ENCODE measurements at places on chromosomes 16 and 17.

GRCh38 chr16:66580605-66581209 lies 1.4 kb downstream of the CMTM2 start:
- no peak for DNase-seq

GRCh38 chr17:50614471-50615051 lies 20.1 kb upstream of the ABCC3 start:
- no peak for DNase-seq

GRCh38 chr17:61469949-61470348 lies 17.7 kb downstream of the TBX4 start:
- no peak for DNase-seq

- no peak for DNase-seq
Observed at GRCh38 chr16:49825041-49825440, 30.9 kb downstream of the ZNF423 start.

- peak; percentile 60 for DNase-seq
Observed at GRCh38 chr17:18258356-18259038, at the start of gene FLII. TSS of gene FLII (minus strand) at chr17:18258738. CDS start at chr17:18258690, 48 bp downstream.

DNA sequence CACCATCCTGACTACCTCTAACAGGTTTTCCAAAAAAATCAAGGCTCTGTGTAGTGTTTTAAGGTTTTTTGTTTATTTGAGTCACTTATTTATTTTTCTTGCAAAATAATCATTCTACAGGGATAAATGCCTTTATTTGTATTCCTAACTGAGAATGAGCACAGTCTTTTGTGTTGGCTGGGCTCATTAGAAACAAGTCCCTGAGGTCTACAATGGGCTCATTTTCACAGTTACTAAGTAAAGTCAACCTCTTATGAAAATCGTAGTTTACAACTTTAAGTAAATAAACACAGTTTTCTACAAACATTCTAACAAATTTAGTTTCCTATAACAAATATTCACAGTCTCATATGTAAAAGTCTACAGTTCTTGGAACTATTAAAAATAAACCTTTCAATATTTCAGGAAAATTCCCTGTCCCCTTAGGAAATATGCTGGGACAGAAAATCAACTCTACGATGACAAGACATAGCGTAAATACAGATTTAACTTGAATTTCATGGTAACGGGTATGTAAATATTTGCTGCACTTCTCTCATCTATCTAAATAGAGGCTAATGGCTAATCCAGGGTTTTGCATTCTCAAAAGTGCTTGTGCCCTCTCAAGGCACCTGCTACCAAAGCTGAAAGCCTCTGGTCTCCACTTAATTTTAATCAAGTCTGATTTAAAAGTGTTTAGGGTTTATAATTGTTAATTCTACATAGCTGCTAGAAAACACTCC lies 31.5 kb upstream of the CDH5 start:
- DNase-seq: no peak

DNA sequence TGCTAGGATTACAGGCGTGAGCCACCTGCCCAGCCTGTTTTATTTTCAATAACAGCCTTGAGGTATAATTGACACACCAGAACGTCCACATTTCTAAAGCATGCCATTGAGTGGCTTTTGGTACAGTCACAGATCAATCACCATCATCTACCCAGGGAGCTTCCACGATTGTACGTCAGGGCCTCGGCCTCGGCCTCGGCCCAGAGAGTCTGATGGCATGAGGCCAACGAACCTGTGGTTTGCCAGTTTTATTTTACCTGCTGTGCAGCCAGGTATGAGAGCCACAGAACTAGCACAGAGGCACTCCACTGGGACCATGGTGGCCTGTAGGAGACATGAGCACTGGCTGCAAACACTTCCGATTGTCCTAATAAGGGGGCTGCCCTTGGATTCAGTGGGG lies 8.3 kb downstream of the UBALD1 start:
- no peak for DNase-seq

GRCh38 chr16:11327277-11328171 lies 17.7 kb upstream of the RMI2 start:
- no peak for DNase-seq

DNA sequence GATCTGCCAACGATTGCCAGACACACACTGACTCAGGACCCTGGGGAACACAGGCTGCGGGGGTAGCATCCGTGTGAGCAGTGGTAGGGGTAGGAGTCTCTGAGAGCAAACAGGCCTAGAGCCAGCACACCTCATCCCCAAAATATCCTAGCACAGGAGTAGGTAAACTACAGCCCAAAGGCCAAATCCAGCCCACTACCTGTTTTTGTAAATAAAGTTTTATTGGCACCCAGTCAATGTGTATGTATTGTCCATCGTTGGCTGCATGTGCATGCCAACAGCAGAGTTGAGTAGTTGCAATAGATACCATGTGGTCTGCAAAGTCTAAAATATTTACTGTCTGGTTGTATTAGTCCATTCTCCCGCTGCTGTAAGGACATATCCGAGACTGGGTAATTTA lies 55.5 kb upstream of the GPRC5B start:
- DNase-seq: no peak

DNA sequence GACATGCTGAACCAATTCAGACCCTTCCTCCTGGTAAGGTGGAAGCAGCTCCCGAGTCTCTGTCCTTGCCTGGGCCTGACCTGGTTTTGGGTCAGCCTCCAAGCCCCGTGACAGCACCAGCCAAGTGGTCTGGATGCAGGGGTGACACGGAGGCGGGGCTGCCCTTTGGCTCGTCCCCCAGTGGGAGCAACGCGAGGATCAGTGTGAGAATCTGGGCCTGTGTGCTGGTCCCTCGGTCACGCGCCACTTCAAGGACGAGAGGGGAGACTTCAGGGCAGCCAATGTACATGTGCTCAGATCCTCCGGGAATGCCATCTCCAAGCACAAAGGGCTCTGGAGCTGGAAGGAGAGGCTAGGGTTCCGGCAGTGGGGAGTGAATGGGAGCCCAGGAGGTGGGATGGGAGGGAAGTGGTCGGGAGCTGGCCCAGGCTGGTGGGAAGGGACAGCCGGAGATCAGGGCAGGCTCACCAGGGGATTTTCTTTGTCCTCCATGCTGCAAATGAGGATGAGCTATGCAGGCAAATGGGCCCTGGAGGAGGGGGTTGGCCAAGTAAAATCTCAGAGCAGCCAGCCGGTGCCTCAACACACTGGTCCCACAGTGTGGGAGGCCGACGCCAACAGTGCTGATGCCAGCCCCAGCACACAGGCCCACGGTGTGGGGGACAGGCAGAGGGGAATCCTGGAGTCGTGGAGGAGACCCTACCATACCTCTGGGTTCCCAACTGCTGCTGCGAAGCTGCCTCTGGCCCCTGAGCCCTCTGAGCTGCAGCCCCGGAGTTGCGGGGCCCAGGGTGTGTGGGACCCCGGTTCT lies 4.2 kb upstream of the NDRG4 start:
- no peak for DNase-seq

GRCh38 chr16:54696522-54696921 lies 234.1 kb upstream of the IRX5 start:
- no peak for DNase-seq

- DNase-seq: peak; percentile 78
Observed at GRCh38 chr16:85761861-85762260, 11.0 kb upstream of the C16orf74 start.

DNA sequence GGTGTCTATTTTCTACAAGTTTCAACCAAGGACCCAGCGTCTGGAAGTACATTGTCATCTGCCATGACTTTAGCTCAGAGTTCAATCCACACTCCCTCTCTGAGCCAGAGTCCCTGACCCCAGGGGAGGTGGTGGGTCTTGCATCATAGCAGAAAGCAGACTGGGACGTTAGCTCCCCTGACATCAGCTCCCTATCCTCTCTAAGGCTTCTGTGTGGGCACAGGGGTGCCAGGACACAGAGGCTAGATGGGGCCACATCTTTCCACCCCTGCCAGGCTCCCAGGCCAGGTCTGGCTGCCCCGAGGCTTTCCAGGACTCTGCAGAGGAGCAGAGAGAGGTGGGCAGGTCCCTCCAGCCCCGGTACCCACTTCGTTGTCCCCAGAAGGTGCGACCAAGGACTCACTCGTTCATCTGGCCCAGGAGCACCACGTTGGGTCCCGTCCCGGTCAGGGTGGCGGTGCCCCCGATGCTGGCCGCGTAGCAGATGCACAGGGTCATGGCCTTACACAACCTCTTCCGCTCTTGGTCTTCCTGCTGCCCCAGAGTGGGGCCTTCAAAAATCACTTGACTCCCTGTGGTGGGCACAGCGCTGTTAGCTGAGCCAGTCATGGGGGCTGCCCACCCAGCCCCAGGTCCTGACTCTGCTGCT lies 10.5 kb downstream of the SLC13A5 start:
- DNase-seq: no peak

DNA sequence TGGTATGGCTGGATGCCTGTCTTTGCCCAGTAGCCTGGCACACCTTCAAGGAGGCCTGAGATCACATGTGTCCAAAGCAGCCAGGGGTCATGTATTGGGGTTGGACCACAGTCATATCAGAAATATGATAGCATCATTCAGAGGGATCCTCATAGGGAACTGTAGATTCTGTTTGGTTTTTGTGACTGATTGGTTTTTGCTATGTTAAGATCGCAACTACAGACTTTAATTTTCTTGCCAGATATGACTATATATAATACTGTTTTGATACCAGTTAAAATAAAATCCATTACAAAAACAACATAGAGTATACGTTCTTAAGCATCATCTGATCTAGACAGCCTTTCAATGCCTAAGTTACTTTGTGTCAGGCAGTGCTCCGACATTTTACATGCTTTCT lies 11.8 kb upstream of the SMPD3 start:
- no peak for DNase-seq

DNA sequence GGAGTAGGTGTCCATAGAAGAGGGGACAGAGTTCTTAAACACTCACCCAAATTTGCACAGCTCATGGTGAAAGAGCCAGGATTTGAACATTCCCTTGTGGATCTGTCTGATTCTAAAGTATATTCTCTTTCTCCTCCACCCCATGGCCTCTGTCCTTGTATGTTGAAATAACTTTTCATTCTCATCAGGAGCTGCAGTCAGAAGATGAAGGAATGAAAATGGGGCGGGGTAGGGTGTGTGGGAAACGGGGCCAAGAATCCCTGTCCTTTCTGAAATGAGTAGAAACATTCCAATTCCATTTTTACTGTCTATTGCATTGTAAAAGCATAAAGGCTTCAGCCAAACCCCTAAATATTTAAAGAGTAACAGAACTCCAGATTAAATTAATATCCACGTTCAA lies 42.8 kb downstream of the NOG start:
- DNase-seq: no peak

DNA sequence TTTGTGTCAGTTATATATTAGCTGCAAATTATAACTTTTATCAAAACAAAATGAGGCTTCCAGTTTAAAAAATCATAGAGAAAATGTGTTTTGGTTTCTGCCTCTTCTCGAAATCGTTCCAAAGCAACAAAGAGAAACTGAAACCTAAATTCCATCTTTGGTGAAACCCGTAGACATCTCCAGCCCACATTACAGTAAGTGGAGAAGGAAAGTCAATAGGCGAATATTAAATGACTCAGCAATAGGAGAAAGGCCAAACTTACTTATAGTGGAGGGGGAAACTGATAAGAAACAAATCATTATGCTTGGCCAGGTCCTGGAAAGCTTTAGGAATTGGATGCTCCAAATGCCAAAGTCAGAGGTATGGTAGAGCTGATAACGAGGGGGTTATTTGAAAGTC lies 103.0 kb upstream of the SHISA6 start:
- no peak for DNase-seq

DNA sequence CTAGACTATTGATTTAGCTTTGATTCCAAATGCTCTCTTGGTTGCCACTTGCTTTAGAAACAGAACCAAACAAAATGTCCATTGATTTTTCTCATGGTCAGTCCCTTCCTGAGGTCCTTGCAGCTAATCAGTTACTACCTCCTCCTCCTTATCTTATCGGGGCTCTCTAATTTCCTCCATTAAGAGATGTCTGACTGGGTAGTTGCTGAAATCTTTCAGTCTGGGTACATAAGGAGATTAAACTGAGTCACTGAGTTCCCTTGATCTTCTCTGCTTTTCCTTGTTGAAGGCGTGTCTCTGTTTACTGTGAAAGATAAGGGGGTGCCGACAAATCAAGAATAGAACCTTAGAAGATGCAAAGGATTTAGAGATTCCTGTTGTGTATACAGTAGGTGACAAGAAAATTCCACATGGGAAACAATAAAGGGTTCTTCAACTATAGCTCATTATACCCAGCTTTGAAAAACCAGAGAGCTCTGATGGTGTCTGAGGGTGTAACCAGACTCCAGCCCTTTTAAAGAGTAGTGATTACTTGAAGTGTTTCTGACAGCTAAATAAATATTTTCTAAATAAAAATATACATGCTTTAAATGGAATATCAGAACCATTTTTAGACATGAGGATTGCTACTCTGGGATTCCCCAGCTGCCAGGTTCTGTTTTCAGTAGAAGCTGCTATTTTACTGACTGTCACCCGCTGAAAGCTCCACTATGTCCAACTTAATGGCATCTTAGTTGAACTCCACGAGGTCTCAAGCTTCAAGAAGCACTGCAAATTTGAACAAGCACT lies 791.3 kb upstream of the SOX9 start:
- DNase-seq: no peak

- no peak for DNase-seq
Observed at GRCh38 chr17:55580596-55581133, 69.4 kb upstream of the SMIM36 start.

DNA sequence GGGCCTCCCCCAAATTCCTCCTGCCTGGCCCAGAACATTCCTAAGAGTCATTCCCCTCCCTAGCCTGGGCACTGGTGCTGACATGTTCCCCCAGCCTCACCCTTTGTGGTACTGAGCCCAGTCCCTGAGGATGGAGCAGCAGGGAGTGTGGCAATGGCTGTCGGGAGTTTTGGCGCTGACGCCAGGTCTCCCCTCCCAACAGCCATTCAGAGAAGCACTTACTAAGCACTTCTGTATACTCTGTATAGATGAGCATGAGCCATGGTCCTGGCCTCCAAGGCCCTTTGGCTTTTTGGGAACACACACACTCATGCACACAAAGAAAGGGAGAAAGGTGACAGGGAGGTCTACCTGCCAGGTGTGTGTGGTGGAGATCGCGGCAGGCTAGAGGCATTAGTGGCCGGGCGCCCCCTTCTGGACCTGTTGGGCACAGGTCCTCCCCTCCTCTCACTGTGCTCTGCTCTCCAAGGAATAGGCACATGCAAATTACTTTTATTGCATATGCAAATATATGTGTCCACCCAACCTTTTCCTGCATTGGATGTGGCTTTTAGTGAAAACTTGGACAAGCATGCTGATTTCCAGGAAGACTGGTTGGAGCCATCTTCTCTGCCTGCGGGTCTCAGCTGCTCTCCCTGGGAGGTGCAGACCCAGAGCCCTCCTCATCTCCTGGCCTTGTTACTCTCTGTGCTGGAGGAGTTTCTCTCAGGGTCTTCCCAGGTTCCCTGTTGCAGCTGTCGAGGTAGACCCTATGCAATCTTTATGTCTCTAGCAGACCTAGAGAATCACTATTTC lies 17.4 kb upstream of the C17orf107 start:
- no peak for DNase-seq

- DNase-seq: no peak
Observed at GRCh38 chr17:44909681-44910144, 5.6 kb downstream of the GFAP start.

GRCh38 chr16:65306300-65306699 lies 184.4 kb upstream of the CDH11 start:
- no peak for DNase-seq
